Ovary (tissue), 10 donors: ENCODE measurements at places on chromosomes 1 and 21.

DNA sequence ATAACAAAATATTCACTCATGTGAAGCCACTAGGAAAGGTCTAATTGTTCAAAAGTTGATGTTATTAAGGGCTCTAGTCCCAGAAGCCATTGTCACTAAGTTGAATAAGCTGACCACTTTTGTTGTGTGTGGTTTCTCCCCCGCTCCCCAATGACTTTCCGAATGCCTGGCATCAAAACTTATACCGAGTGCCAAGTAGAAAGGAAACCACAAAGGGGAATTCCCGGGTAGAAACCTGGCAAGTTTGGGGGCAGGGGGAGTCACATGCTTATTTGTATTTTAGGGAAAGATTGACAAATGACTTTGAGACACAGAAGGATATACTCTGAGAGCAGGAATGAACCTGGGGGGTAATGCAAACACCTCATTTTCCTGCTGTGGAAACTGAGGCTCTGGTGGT lies 154.1 kb downstream of the TGFBR3 start:
- peak; percentile 25 for DNase-seq

- DNase-seq = no peak
Measured at GRCh38 chr1:15314328-15315281, 67.6 kb downstream of the FHAD1 start.

GRCh38 chr21:16792101-16792500 lies 720.7 kb upstream of the CXADR start:
- no peak for DNase-seq

GRCh38 chr1:228154021-228154669 lies 4.4 kb downstream of the GJC2 start:
- DNase-seq = peak; percentile 29

DNA sequence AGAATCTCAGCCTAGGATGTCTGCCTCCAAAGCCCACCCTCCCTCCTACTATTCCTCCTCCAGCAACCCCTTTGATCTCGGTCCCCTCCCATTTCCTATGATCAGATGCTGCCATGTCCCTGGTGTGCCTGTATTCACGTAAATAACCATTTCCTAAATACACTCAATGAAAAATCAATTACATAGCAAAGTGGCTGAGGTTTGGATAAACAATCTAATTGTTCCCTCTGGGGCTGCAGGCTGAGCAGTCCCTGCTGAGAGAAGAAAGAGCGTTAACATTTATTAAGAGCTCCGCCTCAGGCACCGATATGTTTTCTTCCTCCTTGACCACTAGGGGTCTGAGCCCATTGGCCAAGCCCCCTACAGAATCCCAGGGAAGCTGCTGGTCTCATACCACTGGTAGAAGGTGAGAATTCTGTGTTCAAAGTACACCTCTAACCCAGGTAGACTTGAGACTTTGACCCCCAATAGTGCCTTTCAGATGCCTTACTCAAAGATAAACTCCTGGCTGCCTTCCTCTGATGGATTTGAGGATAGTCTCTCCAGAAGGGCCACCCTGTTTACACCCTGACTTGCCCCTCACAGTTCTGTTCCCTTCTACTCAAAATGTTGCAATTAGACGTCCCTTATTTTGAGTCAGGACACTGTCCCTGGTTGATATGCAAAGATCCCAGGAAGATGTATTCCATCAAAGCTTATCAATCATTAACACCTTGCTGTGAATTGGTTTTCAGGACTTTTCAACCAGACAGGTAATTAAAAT lies 33.9 kb upstream of the CAMK1G start:
- no peak for DNase-seq

DNA sequence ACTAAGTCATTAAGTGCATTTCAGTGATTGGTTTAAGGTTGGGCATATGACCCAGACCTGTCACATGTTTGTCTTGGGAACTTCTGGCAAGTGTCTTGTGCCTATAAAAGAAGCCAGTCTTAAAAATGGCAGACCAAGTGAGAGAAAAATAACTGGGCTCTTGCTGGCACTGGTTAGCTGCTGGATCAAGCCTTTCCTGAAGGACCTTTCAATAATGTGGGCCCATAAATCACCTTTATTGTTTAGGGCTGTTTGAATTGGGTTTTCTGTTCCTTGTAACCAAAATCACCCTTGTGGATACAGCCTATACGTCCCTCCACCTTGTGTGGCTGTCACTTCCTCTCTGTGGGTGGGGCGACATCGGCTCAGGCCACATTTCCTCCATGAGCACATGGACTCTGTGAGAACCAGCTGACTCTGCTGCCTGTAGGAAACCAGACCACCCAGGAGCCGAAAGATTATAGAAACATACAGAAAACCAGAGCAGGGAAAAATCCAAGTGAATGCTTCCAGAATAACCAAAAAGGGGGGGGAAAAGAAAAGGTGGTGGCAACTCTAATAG lies 25.6 kb upstream of the WNT4 start:
- DNase-seq = no peak

- DNase-seq = no peak
Measured at GRCh38 chr1:49251019-49251784, 474.5 kb upstream of the BEND5 start.

DNA sequence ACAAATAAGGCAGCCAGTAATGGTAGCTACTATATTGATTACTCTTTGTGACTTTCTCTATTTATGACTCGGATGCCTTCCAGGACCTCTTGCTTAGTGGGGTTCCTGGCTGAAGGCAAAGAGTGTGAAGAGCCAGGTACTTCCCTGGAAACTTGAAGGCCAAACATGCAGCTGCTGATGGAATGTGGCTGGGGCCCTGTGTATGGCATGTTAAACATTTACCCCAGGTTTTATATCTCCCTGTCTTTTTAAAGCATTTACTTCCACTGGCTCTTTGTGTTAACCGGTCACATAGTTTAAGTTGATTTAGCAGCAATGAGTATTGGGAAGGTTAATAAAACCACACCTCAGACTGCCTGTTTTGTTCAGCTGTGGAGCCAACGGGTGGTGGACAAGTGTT lies 45.7 kb upstream of the PAXBP1 start:
- DNase-seq = no peak

GRCh38 chr1:228005511-228006033 lies 1.2 kb upstream of the WNT3A start:
- DNase-seq = no peak

GRCh38 chr1:107842241-107842640 lies 122.7 kb downstream of the VAV3 start:
- DNase-seq = no peak
